ENCODE measurements at places on chromosomes 7 and 10.

GRCh38 chr10:118792526-118792925 lies 37.8 kb upstream of the CACUL1 start:
- DNase-seq, result no peak

GRCh38 chr7:142801601-142802295 lies 31.0 kb downstream of the PRSS2 start:
- no peak for DNase-seq

DNA sequence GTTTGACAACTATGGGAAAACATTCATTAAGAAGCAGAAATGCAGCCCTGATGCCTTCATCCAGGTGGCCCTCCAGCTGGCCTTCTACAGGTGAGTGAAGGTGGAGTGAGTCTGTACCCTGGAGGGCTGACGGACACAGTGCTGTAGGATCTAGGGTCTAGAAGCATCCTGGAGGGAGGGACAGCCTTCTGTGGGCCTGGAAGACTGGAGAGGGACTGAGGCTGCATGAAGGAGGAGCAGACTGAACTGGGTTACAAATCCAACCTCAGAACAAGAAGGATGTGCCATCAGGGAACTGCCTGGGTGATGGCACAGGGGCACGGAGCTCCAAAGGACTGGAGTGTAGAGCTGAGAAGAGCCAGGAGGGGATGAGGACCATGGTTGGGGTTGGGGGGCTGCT lies 27.5 kb upstream of the C10orf53 start:
- no peak for DNase-seq

DNA sequence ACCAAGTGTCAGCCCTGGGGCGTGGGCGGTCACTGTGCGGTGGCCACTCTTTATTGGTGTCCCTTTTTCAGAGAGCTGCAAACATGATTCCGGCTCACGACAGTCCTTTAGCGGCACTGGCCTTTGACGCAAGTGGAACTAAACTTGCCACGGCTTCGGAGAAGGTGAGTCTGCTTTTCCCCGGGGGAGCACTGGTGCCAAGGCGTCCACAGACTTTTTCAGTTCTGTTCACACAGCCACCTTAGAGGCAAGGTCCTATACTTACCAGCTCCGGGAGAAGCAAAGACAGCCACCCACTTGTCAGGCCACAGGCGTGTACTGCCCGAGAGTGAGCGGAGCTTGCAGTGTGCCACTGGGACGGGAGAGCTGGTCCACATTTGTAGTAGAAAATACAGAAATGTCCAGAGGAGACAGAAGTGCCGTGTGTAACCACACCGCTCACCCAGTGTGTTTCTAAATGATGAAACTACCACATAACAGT lies 27.9 kb downstream of the WIPI2 start:
- DNase-seq, result no peak

DNA sequence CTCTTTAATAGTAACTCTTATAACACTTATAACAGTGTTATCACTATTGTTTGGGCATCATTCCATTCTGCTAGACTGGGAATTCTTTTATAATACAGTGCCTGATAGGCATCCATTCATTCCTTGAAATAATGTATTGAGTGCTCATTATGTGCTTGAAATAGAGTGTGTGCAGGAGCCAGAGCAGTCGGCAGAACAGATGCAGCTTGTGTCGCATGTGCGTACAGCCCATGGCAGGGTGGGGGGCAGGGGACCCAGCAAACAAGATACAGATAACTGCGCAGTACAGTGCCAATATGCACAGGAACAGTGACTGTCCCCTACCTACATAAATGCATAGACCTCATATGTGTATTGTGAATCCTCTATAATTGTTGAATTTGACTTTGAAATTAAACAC lies 99.3 kb downstream of the KAT6B start:
- DNase-seq, result no peak

DNA sequence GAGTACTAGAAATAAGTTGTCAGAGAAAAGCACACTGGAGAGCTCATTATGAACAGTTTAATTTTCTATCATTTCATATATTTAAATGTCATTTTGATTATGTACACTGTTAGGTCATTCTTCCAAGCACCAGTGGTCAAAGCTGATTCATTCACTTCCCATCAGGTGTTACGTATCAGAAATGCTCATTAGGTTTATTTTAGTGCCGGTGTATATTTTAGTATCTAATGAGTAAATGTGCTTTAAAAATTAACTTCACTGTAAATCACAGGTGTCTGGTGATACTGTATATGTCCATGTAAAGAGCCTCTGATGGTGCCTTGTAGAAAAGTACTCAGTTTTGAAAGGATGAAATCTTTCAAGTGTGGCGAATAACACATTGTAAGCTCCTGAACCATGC lies 3.5 kb downstream of the DMTF1 start:
- DNase-seq, result no peak

- no peak for DNase-seq
Measured at GRCh38 chr7:1985936-1986335, 246.8 kb downstream of the MAD1L1 start.

GRCh38 chr10:71308244-71308643 lies 10.8 kb upstream of the SLC29A3 start:
- no peak for DNase-seq

DNA sequence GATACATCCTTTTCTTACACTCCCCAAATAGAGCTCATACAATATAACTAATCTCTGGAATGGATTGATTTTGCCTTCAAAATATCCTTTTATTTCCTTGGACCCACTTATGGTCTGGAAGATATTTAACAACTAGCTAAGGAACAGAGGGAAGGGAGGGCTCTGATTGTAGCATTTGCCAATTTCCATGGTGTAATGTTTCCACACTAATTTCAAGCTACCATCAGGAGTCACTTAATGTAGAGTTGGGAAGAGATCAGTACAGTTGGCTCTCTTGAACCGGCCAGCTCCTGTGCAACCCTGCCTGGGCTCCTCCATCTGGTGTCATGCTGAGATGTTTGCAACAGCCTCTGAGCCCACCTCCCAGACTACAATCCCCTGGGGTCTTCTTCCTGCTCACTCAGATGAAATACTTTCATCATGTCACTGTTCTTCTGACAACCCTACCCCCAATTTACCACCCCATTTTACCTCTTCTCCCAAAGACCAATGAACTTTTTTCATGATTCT lies 8.0 kb upstream of the IL6 start:
- DNase-seq, result no peak

- no peak for DNase-seq
Measured at GRCh38 chr7:67466109-67466508, 469.5 kb downstream of the TYW1 start.

- DNase-seq, result no peak
Measured at GRCh38 chr7:133234961-133235875, 17.7 kb upstream of the EXOC4 start.

DNA sequence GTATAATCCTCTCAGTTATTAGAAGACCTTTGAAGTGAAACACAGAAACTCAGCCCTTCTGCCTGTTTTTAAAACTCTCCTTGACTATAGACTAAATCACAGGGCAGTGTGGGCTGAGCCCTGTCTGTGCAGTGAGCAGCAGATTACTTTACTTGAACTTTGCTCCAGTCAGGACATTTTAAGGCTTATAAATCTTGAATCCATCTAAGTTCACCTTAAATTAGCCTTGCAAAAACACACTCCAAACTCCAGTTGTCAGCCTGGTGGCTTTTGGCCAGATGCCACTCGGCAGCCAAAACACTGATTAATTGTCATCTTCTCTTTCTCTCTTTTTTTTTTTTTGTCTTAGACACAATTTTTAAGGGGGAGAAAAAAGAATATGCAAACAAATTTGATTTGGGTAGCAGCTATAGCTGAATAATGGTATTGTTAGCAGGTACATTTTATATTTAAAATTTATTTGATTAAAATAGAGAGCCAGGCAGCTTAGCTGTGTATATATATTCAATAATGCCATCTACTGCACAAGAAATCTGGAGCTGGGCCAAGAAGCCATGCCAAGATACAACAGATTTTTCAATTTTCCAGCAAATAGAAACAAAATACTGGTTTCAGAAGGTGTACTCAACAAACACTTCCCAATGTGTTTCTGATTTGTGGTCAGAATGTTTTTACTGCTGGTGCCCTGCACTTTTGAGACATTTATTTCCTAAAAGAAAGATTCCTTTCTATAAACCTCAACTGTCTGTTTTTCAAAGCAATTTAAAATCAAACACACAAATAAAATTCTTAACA lies 247.7 kb downstream of the TFEC start:
- DNase-seq, result no peak

- DNase-seq, result no peak
Measured at GRCh38 chr10:34109952-34110702, 705.0 kb downstream of the PARD3 start.

GRCh38 chr7:27866256-27866655 lies 126.3 kb downstream of the TAX1BP1 start:
- DNase-seq, result no peak

- no peak for DNase-seq
Measured at GRCh38 chr7:10888861-10889260, 84.8 kb upstream of the PHF14 start.

DNA sequence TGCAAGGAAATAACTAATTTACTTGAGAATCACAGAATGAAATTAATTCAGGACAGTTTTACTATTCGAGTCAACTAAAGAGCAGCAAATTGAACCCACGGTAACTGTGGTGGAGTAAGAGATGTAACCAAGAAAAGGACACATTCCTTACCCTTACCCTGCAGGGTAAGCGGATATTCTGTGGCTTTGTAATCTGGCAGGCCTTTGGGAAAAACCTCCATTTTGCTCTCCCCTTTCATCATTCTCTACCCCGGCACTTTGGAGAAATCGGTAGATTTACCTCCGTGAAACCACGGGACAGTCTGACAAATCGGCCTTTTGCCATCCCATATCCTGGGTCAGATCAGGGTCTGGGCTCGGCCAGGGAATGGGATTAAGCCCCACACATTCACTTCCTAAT lies 18.4 kb downstream of the RCC1L start:
- DNase-seq, result no peak

DNA sequence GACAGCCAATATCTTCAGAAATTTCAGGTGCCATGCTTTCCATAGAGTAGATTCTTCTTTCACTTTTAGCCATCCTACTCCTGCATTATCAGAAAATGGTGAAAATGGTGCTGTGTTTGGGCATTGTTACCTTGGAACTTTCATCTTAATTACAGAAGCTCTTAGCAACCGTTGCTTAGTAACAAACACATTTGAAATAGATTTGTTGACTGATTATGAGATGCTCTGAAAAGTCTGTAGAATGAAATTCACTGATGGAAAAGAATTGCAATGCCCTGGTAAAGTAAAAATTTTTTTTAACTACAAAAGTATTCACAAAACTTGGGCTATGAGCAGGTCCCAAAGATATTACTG lies 249.3 kb upstream of the NEBL start:
- no peak for DNase-seq

GRCh38 chr10:133129859-133130495 lies 30.0 kb upstream of the KNDC1 start:
- no peak for DNase-seq

DNA sequence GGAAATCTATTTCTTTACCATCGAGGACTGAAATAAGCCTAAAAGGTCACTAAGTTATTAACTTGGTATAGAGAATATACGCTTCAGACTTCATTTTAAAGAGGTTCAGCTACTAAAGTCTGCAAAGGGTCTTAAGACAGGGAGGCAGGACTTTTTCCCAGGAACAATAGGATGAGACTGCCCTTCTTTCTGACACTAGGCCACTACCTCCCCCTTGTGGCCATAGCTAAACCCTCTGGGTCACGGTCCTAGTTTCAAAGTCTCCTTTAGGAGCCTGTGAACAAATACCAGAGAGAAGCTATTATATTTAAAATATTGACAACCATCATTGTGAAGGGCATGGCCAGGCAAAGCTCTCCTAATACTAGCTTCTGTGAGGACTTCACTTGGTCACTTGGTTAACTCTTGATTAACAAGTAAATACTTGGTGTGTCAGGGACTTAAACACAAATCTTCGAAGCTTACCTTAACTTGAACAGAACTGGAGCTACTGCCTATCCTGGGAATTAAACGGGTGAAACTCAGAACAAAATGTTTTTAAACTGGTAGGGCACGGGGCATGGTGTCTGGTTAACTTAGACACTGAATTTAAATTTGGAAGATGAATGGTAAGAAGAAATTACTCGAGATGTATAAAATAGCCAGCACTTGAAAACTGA lies 75.6 kb downstream of the CCDC6 start:
- peak; percentile 28 for DNase-seq

DNA sequence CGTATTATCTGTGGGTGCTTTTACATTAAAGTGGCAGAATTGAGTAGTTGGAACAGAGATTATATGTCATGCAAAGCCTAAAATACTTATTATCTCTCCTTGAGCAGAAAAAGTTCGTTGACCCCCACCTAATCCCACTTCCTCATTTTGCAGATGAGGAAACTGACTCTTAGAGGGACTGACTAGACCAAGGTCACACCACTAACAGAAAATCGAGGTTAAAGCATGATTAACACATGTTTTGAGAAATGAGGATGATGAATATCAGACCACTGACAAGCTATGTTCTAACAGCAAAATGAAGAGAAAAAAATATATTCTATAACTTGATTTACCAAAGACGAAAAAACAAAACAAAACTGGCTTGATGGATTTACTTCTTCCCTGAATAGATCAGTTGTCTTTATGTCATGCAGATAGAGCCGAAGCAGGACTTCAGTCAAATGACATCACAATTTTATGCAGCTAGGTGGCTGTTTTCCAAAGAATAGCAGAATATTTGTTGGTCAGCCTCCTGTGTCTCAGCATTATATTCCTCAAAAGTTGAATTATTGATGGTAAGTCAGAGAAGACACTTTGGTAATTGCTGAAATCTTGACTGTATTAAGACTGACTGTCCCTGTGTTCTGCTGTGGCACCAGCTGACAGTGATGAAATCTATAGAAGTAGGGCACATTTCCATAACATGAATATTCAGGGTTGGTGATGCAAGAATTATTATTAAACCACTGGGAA lies 24.2 kb upstream of the SMIM30 start:
- DNase-seq, result no peak

- no peak for DNase-seq
Measured at GRCh38 chr7:54738737-54739136, 20.3 kb downstream of the SEC61G start.

GRCh38 chr10:14687340-14687739 lies 87.4 kb downstream of the FAM107B start:
- DNase-seq, result peak; percentile 35

GRCh38 chr10:103427866-103428265 lies 24.3 kb downstream of the CALHM2 start:
- DNase-seq, result no peak

DNA sequence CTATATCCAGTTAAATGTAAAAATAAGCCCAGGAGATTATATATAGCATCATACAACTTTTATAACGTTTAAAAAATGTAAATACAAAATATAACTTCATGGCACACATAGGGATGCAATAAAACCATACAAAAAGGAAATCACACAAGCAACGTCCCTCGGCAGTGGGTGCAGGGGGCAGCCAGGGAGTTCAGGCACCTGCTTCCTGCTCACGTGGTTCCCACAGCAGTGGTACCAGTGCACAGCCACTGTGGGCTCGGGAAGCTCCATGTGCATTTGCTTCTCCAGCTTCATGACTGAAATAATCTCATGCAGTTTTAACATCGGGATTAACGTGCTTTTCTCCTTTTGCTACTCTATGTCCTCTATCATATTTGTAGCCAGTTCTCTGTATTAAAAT lies 255.5 kb upstream of the CXCL12 start:
- DNase-seq, result no peak

Data from NCI-H510A treated with DMSO at 0.1 percent for 48 hours (cell line).